ENCODE measurements at places on chromosomes 6 and 20.

GRCh38 chr6:3001773-3002293, 2.1 kb downstream of the NQO2 start:
- peak; percentile 33 for DNase-seq

DNA sequence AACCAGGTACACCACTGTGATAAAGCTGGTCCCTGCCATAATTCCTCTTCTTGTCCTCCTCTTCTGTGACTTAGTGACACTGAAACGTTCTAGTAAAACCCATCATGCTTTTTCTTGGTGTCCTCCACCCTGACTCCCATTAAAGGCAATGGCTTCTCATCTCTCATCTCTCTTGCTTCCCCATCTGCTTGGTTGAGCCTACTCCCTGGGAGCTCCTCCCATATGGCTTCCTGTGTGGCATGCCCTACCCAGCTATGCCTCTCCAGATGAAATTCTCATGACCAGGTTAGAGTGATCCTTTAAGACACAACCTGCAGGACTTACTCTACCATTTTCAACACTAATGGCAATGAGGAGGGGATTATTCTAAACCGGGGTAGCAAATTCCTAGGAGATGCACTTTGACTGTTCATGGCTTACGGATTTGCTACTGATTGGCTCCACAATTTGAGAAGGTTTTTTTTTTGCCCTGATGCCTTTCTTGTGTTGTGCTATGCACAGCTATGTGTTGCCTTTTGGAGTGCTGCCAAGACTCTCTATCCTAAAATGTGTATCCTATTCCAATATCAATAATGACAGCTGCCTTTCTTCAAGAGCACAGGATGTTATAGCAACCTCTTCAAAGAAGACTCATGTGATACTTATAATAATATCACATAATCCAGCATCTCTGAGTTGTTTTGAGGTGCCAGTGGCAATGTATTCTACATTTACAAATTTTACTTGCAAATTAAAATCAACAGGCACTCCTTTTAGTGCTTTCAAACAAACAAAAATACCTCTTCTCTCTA, 6.1 kb downstream of the SIRPG start:
- DNase-seq, result no peak

- DNase-seq, result no peak
These were observed 397.4 kb upstream of the NOX3 start for GRCh38 chr6:155853011-155853410.

- DNase-seq, result peak; percentile 72
These were observed 872 bp upstream of the RBM39 start for GRCh38 chr20:35742741-35743523.

GRCh38 chr20:32635764-32636163, 38.0 kb downstream of the C20orf203 start:
- DNase-seq, result no peak

- no peak for DNase-seq
These were observed 102.2 kb downstream of the PREX1 start for GRCh38 chr20:48725555-48725991.

GRCh38 chr20:63293871-63294535, 1.0 kb downstream of the COL20A1 start:
- DNase-seq, result no peak

DNA sequence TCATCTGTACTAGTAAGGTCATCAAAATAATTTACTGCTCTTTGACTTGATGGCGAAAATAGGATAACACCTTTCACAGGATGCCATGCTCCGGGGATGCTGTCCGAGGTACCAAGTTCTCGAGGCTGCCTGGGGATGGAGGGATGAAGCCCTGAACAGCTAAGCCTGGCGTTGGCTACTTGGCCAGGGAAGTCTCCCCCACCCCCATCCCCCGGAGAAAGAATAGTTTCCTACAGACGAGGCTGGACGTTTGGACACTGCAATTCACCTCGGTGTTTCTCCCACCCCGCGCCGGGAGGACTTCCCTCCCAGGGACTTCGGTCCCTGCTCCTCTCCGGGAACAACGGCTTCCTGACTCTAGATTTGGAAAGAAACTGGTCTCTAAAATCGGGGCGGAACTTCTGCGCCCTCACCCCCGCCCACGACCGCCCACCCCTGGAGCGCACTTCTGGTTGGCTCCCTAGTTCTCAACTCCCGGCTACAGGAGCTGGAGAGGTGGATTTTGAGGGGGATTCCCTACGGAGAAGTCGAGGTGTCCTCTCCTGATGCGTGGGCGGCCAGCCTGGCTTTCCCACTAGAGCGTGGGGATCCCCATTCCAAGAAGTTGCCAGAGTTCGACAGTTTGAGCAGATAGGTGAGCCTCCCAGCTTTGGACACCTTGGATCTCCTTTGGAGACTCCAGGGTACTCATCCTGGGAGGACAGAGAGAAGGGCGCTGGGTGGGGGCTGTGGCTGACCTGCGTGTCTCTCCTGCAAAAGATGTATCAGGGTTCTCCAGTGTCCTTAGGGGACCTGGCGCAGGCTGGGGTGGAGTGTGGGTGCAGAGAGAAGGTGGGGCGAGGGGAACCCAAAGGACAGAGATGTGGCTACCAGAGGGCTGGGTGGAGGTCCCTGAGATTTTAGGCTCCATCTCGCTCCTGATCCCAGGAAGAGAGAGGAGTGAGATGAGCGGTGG, 1.1 kb downstream of the PCSK2 start:
- no peak for DNase-seq

GRCh38 chr6:134477991-134478635, 160.2 kb upstream of the SGK1 start:
- no peak for DNase-seq

GRCh38 chr20:47989957-47990356, 204.7 kb upstream of the SULF2 start:
- no peak for DNase-seq

GRCh38 chr6:100468016-100468622, 3.4 kb upstream of the SIM1 start:
- DNase-seq, result no peak
